ENCODE measurements at places on chromosomes 12 and 14.

GRCh38 chr12:111435661-111436201 lies 30.0 kb downstream of the SH2B3 start:
- no peak for DNase-seq

- DNase-seq = no peak
These were observed 108.9 kb downstream of the SLC6A15 start for GRCh38 chr12:84803661-84804060.

DNA sequence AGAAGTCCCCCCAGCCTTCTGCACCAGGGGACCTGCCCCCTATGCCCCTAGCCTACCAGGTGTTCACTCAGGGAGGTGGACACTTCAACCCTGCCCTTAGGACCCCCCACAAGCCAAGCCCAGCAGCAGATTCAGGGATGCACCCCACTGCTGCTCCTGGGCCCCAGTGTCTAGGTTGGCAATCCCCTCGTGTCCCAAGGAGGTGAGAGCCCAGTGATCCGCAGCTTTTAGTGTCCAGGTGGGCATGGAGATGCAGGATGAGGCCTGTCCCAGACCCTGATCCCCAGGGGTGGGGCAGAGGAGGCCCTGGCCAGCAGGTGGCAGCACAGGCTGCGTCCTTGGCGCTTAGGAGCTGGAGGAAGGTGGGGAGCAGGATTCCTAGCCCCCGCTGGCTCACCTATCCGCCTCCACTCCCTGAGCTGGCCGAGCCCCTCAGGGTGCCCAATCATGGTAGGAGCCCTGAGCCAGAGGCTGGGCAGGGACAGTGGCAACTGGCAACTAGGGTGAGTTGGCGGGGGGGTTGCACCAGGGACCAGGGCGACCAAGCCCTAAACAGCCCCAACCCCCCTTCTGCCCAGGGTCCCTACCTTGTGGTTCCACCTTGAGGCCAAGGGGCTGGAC lies 4.1 kb downstream of the CKB start:
- DNase-seq = peak; percentile 93

GRCh38 chr14:75430116-75430515 lies 2.3 kb downstream of the JDP2 start:
- DNase-seq = no peak

GRCh38 chr12:124472690-124473279 lies 94.6 kb downstream of the NCOR2 start:
- no peak for DNase-seq

- DNase-seq = no peak
These were observed 150.1 kb downstream of the PRKCH start for GRCh38 chr14:61471297-61472005.

DNA sequence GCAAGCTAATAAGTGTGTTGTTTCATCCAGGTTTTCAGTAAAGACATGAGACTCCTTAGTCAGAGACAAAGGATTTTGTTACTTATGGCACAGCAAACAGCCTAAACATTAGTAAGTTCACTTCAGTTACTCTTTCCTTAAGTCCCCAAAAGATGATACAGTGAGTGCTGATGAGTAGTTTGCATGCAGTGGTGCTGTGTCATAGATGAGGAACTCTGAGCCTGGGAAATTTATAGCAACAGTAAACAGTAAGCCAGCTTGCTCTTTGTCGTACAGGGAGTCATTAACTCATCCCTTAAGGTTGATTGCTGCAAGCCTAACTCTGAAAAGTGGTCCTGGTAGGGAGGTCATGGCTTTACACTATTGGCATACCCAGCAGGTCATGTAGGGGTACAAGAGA lies 208.6 kb upstream of the OR4E1 start:
- DNase-seq = no peak
